Astrocyte of the spinal cord (primary cell): ENCODE measurements at places on chromosomes 7 and 10.

DNA sequence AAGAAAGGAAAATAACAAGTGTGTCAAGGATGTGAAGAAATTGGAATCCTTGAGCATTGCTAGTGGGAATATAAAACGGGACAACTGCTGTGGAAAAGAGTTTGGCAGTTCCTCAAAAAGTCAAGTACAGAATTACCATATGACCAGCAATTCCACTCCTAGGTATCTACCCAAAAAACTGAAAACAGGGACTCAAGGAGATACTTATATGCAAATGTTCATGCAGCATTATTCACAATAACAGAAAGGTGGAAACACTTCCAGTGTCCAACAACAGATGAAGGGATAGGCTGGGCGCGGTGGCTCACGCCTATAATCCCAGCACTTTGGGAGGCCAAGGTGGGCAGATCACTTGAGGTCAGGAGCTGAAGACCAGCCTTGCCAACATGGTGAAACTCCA lies 33.5 kb downstream of the HSPA12A start:
- no peak for DNase-seq

GRCh38 chr7:30596014-30596641 lies 1.4 kb downstream of the GARS1 start:
- DNase-seq: peak; percentile 41

- DNase-seq: no peak
These were observed 131.8 kb upstream of the PALS2 start for GRCh38 chr7:24441314-24442027.

DNA sequence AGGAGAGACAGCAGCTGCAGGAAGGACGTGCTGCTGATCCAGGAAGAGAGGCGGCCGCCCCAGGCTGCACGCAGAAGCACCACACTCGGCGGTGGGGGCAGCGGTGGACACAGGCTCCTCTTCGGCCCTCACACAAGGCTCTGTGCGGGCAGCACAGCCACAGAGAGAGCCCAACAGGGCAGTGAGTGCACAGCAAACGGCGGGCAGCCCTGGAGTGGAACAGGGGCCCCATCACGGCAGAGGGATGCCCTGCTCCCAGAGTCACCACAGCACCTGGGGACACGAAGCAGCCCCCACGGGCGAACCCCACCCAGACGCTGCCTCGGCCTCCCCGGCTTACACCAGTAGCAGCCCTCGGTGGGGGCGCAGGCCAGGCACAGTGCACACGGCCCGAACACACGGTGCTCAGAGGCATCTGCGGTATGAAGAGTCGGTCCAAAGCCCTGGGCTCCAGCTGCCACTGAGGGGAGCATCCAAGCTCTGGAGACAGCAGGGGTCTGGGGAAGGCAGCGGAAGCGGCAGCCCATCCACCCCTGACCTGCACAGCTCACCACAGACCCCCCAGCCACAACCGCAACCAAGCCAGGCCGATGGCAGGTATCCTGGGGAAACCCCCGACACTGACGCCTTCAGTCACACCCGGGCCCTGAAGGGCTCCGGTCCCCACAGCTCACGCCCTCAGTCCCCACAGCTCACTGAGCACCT lies 16.8 kb downstream of the NUDT1 start:
- DNase-seq: no peak

DNA sequence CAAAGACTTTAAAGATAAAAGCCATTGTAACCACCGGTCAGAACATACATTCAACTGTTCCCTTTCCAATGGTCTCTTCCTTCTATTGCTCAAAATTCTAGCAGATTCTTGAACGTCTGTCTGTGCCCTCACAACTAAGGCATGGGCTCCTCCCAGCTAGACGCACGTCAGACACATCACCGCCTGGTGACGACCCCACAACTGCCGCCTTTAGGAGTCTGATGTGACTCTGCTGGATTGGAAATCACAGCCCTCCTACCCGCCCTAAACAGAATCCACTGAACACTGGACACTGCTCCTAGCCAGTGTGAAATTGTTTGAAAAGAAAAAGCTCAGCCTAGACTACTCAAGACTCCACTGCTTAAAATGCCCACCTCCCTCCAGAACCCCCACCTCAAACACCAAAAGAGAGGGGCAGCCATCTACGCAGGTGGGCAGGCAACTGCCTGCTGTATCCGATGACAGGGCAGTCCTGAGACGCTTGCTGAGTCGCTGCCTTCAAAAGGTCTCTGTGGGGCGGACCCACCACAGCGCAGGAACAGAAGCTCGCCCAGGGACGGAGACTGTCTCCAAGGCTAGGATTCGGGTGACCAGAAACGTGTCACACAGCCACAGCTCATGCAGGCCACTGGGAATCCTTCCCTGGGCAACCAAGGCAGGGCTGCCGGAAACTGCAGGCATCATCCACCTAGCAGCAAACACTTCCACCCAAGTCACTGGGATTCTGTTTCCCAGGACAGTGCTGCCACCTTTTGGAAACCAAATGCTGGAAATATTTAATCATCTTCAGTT lies 34.7 kb downstream of the GSDME start:
- peak; percentile 52 for DNase-seq

GRCh38 chr7:143485500-143485899 lies 7.8 kb downstream of the TAS2R41 start:
- no peak for DNase-seq

GRCh38 chr10:3031490-3031889 lies 35.9 kb upstream of the PFKP start:
- no peak for DNase-seq

GRCh38 chr7:28939844-28940544 lies 18.1 kb downstream of the TRIL start:
- no peak for DNase-seq

GRCh38 chr10:89795840-89796239 lies 94.5 kb downstream of the KIF20B start:
- no peak for DNase-seq

DNA sequence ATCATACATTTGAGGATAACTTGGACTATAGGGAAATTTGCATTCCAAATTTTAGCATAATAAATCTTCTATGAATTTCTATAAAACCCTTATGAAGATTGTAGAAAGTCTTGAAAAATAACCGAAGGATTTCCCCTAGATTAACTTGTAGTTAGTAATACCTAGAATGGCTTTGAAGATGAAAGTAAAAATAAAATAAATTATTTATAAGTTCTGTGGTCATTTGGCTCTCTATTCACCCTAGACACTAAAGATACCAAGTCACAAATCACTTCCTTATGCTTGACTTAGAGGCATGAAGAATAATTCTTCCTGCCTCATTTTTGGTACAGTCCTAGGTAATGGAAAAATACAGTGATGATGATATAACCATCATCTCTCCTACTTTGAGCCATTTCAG lies 79.3 kb downstream of the CSTF2T start:
- DNase-seq: no peak
